NCI-H510A (cell line): ENCODE measurements at places on chromosomes 7 and 10.

- no peak for DNase-seq
Observed at GRCh38 chr7:41010418-41010817, 692.5 kb downstream of the INHBA start.

DNA sequence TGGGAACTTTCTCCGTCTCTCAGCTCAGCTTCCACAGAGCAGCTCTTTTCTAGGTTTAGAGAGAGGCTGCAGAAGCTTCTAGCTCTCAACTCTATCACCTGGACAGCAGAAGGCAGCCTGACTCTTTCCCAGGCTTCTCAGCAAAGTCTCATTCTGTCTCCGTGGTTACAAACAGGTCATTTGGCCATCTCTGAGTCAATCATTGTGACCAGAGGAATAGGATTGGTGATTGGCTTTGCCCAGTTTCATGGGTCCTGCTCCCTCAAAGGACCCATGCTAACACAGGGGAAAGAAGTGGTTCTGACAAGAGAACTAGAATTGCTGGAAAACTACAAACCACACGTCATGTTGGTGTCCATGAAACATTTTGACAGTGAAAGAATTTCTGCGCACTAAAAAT lies 43.6 kb downstream of the PRR15 start:
- no peak for DNase-seq

- no peak for DNase-seq
Observed at GRCh38 chr10:131938681-131939080, 37.9 kb downstream of the PPP2R2D start.

- DNase-seq, result no peak
Observed at GRCh38 chr7:132436121-132436520, 140.1 kb downstream of the PLXNA4 start.

GRCh38 chr10:106440767-106441166 lies 723.7 kb downstream of the SORCS1 start:
- DNase-seq, result no peak

DNA sequence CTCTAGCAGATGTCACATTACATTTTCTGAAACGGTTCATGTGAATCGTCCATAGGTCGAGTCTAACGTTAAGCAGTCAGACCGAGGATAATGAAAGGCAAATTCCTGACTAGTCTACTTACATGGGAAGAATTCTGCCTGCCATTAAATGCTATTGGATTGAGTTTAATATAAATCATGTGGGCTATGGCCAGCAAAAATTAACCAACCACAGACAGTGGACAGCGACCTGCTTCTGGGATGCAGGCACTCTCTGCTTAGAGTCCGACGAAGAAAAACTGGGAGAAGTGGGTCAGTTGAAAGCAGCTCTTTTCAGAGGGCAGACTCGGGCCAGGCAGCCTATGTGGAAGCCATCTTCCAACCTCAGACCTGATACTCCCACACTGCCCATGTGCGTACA lies 16.6 kb downstream of the PIP4K2A start:
- DNase-seq, result no peak

DNA sequence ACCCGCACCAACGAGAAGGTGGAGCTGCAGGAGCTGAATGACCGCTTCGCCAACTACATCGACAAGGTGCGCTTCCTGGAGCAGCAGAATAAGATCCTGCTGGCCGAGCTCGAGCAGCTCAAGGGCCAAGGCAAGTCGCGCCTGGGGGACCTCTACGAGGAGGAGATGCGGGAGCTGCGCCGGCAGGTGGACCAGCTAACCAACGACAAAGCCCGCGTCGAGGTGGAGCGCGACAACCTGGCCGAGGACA lies 1.6 kb downstream of the VIM start:
- DNase-seq, result no peak

DNA sequence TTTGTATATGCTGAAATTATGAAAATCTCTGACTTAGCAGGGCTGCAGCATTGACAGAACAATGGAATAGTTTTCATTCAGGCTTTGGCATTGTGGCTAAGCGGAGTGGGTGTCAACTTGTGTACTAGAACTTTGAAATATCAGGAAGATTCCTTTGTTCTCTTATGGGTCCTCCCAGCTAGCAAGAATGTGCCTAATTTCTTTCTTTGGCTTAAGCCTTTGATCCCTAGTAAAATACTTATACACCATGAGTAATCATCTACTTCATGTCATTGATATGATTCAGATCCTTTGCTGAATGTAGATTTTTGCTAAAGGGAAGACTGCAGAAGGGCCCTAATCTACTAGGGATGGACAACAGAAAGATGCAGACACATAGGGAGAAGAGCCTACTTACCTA lies 6.2 kb downstream of the AVL9 start:
- no peak for DNase-seq

DNA sequence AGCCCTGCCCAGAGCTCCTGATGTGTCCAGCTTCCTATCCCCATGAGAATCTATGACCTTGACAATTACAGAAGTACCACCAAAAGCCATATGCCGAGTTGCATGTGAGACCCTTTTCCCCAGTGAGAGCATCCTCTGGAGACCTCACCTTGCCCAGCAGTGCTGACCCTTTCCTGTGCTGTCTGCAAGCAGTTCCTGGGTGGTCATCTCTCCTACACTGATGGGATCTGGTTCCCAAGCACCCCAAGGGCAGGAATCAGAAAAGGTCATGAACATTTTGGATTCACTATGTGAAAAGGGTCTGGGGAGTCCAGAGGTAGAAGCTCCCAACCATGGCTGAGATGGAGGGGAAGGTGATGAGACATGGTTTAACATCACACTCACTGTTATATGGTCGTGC lies 18.2 kb downstream of the SFTPD start:
- no peak for DNase-seq

- no peak for DNase-seq
Observed at GRCh38 chr10:101308051-101308450, 45.9 kb upstream of the BTRC start.

GRCh38 chr10:78865538-78865875 lies 203.3 kb upstream of the ZMIZ1 start:
- no peak for DNase-seq

DNA sequence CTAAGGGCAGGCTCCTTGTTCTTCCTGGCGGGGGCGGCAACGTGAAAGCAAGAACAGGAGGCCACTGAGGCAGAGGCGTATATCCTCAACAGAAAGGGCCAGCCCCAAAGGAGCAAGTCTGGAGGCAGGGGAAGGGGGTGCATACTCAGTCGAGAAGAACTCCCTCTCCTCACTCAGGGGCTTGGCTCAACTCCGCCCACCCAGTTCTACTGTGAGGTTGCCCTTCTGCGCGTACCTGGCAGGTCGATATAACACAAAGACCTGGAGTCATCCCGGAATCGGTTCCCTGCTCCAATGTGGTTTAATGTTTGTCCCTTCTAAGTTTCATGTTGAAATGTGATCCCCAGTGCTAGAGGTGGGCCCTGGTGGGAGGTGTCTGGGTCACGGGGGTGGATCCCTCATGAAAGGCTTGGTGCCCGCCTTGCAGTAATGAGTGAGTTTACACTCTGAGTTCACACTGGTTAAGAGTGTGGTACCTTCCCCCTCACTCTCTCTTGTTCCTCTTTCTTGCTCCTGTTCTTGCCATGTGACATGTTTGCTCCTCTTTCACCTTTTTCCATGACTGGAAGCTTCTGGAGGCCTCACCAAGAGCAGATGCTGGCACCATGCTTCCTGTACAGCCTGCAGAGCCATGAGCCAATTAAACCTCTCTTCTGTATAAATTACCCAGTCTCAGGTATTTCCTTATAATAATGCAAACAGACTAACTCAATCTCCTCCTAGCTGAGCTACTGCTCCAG lies 32.6 kb downstream of the GSDME start:
- no peak for DNase-seq

DNA sequence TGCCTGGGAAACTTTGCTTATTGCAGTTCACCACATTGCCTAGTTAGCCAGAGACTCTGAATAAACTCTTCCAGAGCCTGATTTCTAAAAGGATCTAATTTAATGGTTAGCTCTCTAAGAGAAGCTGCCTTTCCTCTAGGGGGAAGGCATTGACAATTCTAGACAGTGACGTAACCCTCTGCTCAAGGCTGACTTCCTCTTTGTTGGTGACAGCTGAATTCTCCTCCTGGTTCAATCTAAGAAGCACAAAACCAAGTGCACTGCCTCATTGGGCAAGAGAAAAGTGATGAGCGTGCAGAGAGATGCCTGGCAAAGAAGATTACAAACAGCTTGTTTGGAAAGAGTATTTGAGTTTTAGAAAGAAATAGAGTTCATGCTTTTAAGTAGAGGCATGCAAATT lies 102.7 kb downstream of the MACC1 start:
- DNase-seq, result no peak

DNA sequence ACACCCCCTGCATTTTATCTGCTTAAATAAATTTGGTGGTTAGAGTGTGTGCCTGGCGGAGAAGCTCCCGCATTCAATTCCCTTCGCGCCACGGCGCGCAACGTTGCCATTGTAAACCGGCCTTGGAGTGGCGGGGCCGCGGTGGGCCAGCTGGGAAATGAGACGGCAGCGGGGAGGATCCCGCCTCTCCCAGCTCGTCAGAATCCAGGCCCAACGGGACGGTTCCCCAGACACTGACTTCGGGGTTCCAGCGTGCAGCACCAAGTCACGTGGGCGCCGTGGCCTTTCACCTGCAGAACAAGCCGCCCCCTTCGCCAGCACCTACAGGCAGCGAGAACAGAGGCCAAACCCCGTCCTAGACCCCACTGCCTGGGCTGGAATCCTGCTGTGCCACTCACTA lies 103.4 kb downstream of the GRID1 start:
- no peak for DNase-seq

GRCh38 chr7:44898039-44898438 lies 12.7 kb upstream of the PURB start:
- no peak for DNase-seq

- no peak for DNase-seq
Observed at GRCh38 chr7:111744501-111745155, 182.3 kb upstream of the IMMP2L start.

GRCh38 chr7:112336936-112337576 lies 113.2 kb upstream of the IFRD1 start:
- DNase-seq, result no peak

GRCh38 chr7:29304756-29305155 lies 110.2 kb downstream of the CHN2 start:
- no peak for DNase-seq

- no peak for DNase-seq
Observed at GRCh38 chr10:32971536-32972091, 13.6 kb upstream of the ITGB1 start.

DNA sequence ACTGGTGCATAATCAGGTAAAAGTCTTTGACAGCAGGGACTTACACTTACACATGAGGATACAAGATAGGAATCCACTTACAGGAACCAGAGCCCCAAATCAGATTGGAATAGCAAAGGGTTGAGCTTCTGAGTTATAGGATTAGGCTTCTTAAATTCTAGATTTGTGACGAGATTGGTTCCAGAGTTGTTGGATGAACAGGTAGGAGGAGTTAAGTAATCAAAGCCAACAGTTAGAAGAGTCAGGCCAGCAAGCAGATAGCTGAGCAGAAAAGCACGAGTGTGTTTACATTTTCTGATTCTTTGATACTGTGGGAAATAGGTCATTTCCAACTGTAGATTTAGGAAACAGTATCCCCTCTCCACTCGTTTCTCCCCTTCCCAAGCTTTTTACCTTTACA lies 167.0 kb downstream of the MDFIC start:
- DNase-seq, result no peak

GRCh38 chr10:68235111-68235510 lies 3.2 kb upstream of the ATOH7 start:
- no peak for DNase-seq

DNA sequence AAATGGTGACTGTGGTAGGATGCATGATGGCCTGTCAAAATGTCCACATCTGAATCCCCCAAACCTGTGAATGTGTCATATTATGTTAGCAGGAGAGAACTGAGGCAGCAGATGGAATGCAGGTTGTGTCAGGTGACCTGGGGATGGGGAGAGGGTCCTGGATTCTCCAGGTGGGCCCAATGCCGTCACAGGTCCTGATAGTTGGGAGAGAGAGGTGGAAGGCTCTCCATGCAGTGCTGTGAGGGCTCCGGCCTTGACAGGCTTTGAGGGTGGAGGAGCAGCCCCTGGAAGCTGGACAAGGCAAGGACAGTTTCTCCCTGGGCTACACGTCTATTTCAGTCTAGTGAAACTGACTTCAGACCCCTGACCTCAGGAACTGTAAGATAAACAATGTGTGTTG lies 330.9 kb upstream of the ZNF32 start:
- no peak for DNase-seq

- DNase-seq, result no peak
Observed at GRCh38 chr10:122051609-122052385, 62.8 kb downstream of the TACC2 start.

DNA sequence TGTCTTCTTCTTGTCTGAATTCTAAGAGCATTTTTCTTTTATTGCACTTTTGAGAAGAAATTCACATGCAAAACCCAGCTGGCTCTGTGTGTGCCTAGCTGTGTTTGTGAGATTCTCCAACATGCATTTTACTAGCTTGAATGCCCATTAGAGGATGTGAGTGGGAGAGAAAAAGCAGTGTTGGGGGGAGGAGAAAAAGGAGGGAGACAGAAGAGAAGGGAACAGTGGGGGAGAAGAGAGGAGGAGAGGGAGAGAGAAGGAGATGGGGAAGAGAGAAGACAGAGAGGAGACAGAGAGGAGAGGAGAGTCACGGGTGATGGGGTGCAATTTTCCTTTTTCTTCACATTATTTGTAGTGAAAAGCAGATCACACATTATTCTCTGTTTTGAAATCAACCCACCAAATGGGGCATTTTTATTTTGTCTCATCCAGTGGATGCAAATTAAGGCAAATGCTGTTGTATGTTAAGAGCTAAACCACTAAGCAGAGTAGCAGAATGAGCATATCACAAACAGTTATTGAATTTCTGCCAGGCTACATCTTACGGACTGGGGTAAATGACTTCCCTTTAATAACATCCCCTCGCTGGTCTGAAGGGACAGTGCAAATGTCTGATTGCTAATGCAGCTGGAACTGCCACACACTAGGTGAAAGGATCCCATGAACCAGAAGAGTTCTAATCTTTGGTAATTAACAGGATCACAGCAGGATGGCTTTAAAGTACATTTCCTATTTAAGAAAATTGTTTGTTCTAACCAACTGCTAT lies 849 bp downstream of the LRRN3 start:
- DNase-seq, result no peak

GRCh38 chr7:107559864-107560263 lies 3.9 kb downstream of the COG5 start:
- no peak for DNase-seq
